ENCODE measurements at places on chromosomes 13 and 19.

DNA sequence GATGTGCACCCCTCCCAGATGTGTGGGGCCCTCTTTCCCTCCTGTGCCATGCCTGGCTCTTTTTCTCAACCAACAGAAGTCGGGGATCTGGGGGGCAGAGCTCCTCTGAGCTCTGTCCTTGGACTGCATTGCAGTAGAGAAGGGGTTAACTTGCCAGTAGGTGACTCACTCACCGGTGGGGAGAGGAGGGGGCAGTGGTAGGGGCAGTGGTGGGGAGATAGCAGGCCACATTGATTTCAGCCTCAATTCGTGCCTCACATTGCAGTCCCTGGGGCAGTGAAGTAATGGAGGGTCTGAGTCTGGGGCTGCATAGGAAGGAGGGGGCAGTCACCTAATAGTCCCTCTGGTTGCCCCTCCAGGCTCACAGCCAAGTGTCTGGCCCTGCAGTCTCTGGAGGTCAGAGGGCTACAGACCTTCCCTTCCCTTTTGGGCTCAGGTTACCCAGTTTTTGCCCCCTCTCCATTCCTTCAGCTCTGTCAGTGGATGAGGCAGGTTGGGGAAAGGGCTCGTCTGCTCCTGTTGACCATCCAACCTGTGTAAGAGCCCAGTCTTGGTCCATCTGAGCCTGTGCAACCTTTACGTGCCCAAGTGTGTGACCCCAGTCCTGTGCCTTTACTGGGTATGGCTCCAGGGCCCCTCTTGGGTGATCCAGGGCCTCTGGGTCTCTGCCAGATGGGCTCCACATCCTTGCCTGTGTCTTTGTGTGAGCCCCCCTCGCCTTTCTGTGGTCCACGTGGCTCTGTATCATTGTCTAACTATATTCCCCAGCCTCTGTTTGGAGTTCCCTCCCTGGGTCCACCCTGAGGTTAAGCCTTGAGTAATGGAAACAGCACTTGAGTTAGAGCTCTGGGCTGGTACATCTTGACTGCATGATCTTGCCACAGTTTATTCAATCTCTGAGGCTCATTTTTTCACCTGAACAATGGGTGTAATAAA lies 13.0 kb downstream of the CIC start:
- no peak for DNase-seq

DNA sequence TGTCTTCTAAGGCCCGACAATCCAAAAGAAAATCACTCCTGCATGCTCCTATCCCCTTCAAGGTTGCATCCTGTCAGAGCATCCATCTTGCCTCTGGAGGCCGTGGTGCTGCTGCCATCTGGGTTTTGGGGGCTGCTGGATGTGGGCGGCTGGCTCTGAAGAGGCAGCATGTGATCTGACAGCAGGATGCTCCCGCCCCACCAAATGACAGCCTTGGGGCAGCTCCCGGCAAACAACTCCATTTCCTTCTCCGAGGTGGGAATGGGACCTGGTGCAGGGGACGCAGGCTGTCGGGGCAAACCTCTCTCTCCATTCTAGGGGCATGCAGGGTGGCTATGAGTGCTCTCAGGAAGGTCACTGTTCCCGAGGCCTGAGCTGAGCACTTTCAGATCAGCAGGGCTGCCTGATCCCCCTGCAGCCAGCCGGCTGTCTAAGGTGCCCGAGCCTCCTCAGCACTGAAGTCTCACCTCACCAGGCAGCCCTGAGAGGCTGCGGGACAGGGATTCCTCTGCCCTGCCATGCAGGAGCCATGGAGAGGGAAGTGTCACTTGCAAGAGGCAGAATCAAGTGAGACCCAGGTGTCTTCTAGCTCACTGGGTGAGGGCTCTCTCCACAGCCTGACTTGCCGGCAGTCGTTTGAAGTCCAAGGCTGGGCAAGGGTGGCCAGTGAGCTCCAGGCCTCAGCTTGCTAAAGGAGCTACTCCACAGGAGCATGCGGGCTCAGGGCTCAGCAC lies 28.8 kb downstream of the TSSK6 start:
- DNase-seq: no peak

DNA sequence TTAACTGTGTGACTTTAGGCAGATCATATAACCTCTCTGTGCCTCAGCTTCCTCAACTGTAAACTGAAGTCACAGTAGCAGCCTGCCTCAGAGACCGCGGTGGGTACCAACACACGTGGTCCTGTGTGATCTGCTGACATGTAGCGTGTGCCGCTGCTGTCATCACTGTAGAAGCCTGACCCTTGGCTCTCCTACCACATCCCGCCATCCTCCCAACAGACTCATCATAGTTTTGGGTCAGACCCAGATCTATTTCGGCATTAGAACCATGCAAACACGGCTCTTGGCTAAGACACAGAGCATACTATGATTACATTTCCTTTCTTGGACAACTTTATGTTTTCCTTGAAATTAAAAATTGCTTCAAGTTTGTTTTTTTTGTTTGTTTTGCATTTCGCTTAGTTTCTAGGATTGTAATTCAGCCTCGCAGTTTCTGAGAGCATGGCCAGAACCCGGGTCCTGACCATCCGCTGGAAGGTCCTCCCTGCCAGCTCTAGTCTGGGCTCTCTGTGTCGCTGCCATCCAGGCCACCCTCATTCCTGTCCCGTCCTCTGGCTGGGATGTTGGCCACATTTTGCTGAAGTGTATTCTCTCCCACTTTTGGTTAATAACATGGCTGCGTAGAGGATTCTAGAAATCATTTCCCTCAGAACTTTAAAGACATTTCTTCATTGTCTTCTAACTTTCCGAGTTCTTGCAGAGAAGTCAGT lies 53.0 kb downstream of the GGACT start:
- DNase-seq: no peak

DNA sequence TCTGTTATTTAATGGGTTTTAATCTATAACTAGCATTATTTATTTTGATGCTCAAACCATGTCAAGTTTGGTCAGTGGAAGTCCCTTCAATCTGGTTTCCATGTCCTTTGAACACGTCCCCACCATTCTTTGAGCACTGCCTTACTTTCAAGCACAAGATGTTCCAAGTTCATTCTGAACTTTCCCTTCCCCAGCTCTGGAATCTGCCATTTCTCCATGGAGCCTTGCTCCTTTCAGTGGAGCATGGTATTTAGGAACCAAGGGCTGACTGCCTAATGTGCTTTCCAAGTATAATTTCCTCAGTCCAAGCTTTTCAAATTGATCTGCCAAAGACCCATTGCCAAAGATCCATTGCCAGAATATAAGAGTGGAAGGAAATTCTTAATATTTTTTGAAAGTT lies 1.1 kb upstream of the ZNF546 start:
- no peak for DNase-seq

GRCh38 chr19:41235480-41235879 lies 16.5 kb downstream of the AXL start:
- DNase-seq: no peak

GRCh38 chr19:5424192-5424973 lies 30.8 kb upstream of the ZNRF4 start:
- DNase-seq: no peak

- no peak for DNase-seq
Observed at GRCh38 chr13:21078501-21078900, 17.1 kb upstream of the LATS2 start.

- no peak for DNase-seq
Observed at GRCh38 chr19:48348045-48348444, 15.7 kb downstream of the TMEM143 start.

GRCh38 chr19:23531976-23532375 lies 136.7 kb upstream of the ZNF91 start:
- DNase-seq: no peak

GRCh38 chr13:47647001-47647400 lies 354.1 kb downstream of the SUCLA2 start:
- no peak for DNase-seq

DNA sequence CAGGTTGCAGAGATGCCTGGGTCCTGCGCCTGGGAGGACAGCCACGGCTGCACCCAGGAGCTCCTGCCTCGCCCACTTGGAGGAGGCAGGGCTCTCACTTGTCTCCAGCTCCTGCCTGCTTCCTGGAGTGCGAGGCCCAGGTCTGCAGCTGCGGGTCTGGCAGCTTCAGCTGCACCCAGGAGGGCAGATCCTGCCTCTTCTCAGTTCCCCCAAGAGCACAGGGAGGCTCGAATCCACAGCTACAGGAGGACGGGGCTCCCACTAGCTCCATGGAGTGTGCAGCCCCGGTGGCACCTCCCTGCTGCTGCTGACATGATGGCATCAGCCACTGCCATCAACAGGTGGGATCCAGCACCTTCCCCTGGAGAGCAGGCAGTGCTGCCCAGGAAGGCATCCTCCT lies 4.5 kb downstream of the ZNF554 start:
- no peak for DNase-seq

- DNase-seq: no peak
Observed at GRCh38 chr13:33096886-33097605, 80.8 kb downstream of the KL start.

DNA sequence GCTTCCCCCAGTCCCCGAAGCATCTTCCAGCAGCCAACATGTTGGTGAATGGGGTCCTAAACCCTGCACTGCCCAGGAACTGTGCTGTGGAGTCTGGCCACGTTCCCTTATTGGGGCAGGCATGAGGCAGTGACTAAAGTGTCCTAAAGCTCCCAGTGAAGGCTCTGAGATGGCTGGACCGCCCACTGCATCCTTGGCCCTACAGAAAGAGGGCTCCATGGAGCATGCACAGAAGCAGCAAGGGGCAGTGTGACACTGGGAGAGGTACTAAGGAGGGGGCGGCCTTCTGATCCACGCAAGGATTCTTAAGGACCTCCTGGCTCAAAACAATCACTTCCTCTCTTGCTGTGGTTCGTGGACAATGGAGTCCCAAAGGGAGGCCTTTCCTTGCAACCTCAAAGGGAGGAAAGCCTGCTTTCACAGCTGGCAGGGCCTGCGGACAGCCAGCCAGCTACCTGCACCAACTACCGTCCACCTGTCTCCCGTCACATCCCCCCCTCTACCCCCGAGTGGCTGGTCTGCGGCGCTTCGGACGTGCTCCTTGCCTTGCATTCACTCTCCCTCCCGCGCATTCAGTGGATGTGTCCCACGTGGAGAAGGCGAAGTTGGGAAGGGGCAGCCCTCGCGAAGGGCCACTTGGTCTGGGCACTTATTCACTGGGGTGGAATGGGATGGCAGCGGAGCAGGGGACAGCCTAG lies 63.9 kb upstream of the STARD13 start:
- DNase-seq: no peak

DNA sequence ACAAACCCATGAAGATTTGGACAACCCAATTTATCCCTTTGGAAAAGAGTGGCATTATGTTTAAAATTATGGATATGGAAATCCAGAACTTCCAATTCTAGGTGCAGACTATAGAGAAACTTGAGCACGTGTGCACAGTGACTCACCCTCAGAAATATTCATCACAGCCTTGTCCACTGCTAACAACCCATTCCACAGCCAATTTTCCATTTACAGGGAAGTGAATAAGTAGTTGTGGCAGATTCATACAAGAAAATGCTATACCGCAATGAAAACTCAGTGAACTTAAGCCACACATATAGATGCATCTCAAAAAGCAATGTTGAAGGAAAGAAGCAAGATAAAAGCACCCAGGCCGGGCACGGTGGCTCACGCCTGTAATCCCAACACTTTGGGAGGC lies 133.3 kb downstream of the USP12 start:
- no peak for DNase-seq
